ENCODE measurements at places on chromosomes 5 and 9.

- DNase-seq, result no peak
Observed at GRCh38 chr5:94442076-94442475, 176.3 kb downstream of the KIAA0825 start.

- no peak for DNase-seq
Observed at GRCh38 chr5:124156415-124156996, 589.9 kb downstream of the ZNF608 start.

DNA sequence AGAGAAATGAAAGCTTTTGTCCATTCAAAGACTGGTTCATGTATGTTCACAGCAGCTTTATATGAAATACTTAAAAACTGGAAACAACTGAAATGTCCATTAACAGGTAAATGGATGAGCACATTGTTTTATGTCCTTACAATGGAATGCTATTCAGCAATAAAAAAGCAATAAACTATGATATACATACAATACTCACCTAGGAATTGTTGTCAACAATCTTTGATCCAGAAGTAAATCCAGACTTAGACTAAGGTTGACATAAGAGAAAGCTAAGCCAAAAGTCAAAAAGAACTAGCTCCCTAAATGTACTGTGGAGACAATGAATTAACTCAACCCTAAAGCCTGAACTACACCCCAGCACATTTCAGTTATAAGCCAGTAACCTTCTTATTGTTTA, 54.9 kb downstream of the FBXL17 start:
- no peak for DNase-seq

- DNase-seq, result no peak
Observed at GRCh38 chr5:172860520-172861443, 26.7 kb downstream of the ERGIC1 start.

DNA sequence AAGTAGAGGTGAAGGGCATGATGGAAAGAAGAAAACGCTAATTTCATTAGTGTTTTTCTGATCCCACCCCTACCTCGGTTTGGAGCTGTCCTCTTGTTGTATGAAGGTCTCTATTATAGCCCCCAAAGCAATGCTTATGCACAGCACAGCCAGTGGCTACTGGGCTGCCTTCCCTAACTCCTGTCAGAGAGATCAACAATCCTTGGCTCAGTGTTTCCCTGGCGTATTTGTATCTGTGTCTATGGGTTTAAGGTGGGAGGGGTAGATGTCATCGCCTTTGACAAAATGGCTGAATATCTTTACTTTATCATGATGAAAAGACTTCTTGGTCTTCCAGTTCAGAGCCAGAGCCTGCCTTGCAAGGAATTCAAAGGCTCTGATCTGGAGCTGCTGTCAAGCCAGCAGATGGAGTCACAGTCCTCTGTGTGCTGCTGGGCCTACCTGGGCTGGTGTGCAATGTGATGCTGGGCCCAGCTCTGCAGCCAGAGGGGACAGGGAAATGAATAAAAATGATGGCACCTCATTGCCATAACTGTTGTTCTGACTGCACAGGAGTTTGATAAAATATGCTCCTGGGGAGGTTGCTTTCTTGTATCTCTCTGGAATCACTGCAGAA, 20.1 kb upstream of the HSPA9 start:
- no peak for DNase-seq

DNA sequence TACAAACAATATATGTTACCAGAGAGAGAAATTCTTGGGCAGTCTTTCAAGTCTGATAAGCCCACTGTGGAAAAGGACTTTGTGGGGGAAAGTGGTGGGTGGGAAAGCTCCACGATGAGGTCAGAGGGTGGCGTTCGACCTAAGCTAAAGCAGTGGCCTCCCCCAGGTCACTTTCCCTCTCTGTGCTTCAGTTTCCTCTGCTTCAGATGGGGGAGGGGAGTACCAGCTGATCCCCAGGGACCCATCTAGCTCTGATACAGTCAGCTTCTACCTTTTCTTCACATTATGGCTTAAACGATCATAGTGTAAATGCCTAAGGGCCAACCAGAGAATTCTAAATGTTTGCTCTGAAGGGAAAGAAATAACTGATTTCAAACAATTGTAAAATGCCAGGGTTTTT, 36.6 kb upstream of the ARSB start:
- no peak for DNase-seq

DNA sequence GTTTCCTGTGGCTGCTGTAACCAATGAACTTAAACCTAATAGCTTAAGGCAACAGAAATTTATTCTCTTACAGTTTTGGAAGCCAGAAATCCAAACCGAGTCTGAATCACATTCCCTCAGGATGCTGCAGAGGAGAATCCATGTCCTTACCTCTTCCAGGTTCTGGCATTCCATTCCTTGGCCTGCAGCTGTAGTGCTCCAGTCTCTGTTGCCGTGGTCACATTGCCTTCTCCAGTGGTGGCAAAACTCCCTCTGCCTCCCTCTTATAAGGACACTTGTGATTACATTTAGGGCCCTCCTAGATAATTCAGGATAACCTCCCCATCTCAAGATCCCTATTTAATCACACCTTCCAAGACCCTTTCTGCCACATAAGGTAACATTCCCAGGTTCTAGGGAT, 88.7 kb upstream of the SHB start:
- DNase-seq, result no peak

DNA sequence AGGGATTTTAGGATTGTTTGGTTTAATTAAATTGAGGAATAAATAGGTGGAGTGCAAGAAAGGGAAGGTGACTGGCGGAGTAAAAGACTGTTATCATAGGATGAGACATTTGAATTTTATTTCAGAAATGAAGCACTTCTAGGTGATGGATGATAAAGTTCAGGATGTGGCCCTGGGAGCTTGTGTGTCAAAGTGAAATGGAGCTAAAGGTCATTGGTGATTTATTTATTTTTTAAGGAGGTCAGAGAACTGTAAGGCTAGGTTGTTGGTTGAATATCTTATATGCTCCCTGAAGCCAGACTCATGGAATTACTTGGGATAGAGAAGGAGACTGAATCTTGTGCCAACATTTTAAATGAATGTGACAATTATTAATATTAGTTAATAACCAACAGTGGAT, 40.5 kb downstream of the PBX3 start:
- no peak for DNase-seq

DNA sequence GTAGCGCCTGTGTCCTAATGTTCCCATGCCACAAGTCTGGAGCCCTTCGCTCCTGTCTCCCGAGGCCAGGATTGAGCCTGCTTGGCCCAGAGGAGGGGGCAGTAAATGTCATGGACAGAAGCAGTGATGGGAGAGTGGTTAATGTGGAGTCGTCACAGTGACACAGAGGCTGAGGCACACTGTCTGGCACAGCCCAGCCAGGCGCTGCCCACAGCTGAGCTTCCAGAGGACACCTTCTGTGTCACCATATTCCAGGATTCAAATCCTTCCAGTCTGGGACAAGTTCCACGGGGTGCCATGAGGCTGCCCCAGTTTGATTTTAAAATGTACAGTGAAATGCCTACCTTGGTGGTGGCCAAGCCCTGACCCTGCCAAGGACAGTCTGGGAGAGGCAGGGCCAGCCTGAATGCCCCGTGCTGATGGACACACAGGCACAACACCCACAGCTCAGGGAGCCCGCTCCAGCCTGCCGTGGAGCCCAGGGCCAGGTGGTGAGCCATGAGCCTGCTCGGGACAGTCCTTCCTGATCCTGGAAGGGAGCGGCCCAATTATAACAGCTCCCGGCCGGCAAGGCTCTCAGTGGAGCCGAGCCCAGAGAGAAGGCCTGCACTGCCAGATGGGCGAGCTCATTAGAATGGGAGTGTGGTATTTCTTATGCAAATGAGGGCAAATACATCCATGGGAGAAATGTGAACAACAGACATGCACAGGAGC, 99.1 kb upstream of the RUFY1 start:
- no peak for DNase-seq

GRCh38 chr5:143440448-143441115, 37.1 kb upstream of the NR3C1 start:
- no peak for DNase-seq

GRCh38 chr5:172353846-172354245, 70.3 kb upstream of the UBTD2 start:
- DNase-seq, result no peak

DNA sequence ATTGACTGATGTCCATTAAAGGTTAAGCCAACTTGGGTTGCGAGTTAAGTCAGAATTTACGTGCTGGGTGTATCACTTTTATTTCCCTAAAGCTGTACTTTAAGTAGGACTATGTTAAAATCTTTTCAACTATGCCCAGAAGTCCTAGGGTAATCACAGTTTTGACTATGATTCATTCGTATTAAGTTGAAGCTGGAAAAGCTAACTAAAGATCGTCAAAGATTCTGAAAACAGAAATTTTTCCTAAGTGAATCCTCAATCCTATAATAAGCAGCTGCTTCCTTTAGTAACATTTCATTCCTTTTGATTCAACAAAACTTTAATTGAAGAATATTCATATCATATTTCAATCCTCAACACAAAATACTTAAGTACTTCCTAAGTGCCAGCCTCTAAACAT, 460.4 kb downstream of the ACTL7B start:
- no peak for DNase-seq

DNA sequence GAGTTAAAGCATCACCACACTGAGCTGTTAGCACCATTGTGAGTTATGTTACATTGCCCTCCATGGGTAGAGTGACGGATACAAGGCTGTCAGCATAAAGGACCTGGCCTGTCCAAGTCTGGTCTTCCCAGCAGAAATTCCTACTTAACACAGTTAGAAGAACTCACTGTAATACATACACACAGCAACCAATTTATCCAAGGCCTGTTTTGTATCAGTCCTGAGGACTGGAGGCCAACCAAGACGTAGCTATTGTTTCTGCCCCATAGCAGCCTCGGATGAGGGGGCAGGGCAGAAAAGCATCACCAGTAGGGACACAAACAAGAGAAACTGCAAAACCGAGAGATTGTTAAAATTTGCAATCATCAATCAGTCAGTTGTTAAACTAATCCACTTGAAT, 66.0 kb upstream of the CKMT2 start:
- no peak for DNase-seq

- no peak for DNase-seq
Observed at GRCh38 chr9:85276741-85277140, 465.0 kb downstream of the AGTPBP1 start.

DNA sequence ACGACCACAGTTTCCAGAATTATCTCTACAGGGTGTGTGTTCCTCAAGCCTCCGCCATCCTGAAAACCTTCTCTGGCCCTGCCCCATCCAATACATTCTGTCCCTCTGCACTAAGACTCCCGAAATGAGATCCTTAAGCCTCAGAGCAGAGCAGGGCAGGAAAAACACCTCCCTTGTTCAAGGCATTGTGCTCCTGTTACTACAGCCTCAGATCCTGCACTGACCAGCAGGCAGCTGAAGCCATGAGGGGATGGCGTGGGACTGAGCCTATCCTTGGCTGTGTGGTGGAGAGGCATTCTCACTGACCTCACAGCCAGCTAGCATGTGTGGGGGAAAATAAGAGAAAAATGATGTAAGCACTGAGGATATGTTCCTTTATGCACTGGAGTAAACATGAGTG, 106.7 kb upstream of the PHYKPL start:
- DNase-seq, result no peak

DNA sequence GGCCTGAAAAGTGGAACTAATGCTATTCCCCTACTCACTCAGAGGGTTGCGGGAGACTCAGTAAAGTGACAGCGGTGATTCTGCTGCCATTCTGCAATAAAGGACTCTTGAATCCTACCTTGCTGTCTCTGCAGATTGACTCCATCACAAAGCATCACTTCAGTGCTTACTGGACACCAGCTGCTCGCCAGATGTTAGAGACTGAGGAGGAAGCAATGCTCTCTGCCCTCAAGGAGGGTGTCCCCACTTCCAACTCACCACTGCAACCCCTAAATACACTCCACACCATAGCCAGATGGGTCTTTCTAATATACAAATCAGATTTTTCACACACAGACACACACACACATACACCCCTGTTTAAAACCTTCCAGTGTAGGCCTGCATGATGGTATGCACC, 21.4 kb downstream of the TTLL11 start:
- DNase-seq, result no peak

DNA sequence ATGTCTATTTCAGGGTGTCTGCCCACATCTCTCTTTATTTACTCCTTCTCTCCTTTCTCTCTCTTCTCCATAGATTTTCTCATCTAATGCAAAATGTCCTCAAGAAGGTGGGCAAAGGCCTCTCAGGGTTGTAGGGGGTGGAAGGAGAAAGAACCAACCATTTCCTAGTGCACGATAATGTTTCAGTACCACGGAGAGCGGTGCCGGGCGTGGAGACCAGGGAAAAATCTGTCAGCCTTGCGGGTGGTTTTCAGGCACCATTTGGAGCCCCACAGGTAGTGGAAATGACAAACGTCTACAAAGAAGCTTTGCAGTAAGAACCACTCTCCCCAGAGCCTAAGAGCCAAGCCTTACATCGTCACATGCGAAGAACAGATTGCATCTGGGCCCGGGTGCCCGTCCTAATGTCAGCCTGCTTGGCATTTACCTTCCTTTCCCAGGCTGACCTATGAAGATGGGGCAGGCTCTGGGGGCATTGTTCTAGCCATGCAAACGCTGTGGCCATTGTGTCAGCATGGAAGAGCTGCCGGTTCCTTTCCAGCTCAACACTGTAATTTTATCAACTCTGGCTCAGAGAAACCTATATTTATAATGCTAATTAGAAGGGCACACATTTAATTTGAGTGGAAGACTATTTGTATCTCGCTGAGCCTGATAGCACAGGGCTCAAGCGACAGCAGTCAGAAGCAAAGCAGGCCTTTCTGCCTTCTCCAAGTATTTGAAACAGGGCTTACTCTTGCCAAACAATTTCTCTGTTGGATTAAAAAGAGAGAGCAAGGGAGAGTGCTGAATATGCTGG, 430.1 kb upstream of the WWC1 start:
- no peak for DNase-seq

GRCh38 chr9:28267351-28267750, 694.1 kb upstream of the C9orf72 start:
- no peak for DNase-seq

GRCh38 chr5:81803812-81804211, 52.9 kb upstream of the SSBP2 start:
- DNase-seq, result no peak

GRCh38 chr5:39341896-39342295, 22.4 kb downstream of the C9 start:
- DNase-seq, result no peak

- DNase-seq, result no peak
Observed at GRCh38 chr5:67795781-67796477, 419.6 kb upstream of the PIK3R1 start.

DNA sequence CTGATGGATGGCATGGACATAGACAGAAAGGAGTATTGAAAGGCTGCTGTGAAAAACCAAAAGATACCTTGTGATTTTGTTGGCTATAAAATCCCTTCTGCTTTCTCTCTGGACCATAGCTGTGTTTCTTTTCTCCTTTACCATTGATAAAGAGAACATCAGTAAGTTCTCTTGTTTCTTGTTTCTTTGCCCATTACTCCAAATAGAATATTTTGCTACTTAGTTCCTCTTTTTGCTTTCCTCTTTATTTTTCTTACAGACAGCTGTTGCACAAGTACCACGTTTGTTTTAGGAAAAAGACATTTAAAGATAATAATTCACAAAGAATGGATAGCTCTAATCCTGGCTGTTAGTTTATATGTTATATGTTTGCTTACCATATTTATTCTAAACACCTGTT, 1129.2 kb downstream of the DTWD2 start:
- DNase-seq, result no peak

Data from D721Med (cell line).